ENCODE measurements at places on chromosomes 2 and 18.

DNA sequence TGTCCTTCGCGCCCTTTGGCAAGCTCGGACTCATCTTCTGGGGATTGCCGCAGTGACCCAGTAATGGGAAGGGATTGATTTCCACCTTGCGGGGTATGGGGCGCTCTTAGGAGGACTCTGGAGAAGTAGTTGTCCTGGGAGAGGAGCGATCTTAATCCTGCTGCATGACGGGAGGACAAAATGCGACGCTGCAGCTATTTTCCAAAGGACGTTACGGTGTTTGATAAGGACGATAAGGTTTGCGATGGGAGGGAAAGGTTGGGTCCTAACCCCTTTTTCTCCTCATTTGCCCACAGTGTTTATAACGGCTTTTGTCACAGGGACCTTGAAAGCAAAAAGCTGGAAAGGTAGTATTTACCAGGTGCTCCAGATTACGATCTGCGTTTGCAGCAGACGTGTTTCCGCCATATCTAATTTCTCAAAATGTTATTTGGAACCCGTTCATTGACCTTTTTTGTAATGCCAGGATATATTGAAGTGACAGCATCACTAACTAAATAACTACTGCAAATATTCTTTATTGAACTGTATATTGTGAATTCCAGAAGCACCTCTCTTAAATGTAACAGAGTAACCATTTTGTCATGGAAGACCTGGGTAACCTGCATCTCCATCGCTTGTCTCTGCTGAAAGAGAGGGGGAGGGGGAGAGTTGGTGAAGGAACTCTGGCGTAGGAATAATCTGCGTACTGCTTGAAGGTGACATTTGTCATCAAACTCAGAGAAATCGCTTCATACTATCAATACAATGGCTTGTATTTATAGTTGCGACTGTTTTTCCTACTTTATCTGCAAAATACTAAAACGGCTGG lies 590 bp downstream of the MDH1 start:
- peak overlapping the region; percentile 77 for H3K4me3 ChIP-seq
- no peaks in the 10 kb centered on the region for H3K36me3 ChIP-seq
- no peaks in the 10 kb centered on the region for H3K27me3 ChIP-seq

DNA sequence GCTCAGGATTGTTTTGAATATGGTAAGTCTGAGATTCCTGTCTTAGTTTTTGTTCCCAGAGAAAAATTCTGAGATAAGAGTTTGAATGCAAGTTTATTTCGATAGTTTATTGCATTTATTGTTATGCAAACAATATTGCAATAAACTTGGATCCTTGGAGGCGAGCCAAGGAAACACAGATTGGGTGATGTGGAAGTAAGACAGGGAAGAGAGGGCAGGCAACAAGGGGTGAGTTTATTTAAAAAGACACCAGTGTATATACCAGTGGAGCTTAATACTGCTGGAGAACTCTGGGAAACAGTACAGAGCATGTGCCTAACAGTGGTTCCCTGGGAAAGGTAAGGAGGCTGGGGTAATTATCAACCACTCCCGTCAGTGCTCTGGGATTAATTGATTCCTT lies 87.5 kb upstream of the NEDD4L start:
- H3K4me3 ChIP-seq, result no peak overlapping the region
- H3K4me1 ChIP-seq, result no peaks in the 10 kb centered on the region
- H3K36me3 ChIP-seq, result no peaks in the 10 kb centered on the region
- H3K27me3 ChIP-seq, result no peaks in the 10 kb centered on the region
- no peak for DNase-seq

GRCh38 chr18:62576845-62577512 lies 54.2 kb downstream of the ZCCHC2 start:
- no peak for DNase-seq
- H3K36me3 ChIP-seq, result no peaks in the 10 kb centered on the region
- H3K27ac ChIP-seq, result no peak overlapping the region
- no peaks in the 10 kb centered on the region for H3K27me3 ChIP-seq

DNA sequence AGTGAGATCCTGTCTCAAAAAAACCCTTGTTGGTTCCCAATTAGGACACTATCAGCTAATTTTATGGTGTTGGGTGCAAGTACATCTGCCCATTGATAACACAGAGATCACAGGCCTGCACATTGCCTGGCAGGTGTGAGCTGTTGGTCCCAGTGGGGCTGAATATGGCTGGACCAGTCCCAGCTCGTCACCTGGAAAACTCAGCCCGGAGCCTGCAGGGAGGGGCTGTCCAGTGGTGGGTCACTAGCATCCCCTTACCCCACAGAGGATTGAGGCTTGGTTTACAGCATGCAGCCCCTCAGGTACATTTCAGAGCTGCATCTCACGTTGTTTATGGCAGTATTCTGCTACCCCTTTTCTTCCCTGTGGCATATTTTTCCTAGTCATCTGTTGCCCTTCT lies 40.8 kb upstream of the CHMP1B start:
- no peak for DNase-seq
- no peaks in the 10 kb centered on the region for H3K36me3 ChIP-seq
- H3K27ac ChIP-seq, result peak overlapping the region; percentile 80

DNA sequence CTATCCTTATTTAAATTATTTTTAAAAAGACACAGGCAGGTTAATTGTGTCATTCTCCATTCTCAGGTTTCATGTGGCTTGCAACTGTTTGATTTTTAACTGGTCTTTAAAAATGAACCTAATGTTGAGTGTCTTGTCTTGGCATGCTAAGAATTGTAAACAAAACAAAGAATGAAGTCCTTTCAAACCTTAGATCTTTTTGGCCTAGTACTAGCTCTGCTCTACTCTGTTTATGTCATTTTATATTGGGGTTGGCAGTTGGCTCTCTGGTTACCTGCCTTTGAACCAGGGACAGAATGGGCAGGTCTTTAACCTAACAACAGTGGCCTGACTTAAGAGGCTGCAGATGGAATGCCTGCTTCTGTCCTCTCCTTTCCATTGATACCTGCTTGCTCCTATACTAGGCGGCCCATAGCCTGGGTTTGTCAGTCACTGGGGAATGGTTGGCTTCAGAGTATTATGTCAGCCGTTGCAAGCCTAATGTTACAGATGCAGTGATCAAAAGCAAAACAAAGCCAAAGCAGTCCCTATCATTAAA lies 85.5 kb downstream of the MTA3 start:
- no peaks in the 10 kb centered on the region for H3K36me3 ChIP-seq
- no peaks in the 10 kb centered on the region for H3K27me3 ChIP-seq
- no peaks in the 10 kb centered on the region for H3K4me1 ChIP-seq
- DNase-seq, result no peak

DNA sequence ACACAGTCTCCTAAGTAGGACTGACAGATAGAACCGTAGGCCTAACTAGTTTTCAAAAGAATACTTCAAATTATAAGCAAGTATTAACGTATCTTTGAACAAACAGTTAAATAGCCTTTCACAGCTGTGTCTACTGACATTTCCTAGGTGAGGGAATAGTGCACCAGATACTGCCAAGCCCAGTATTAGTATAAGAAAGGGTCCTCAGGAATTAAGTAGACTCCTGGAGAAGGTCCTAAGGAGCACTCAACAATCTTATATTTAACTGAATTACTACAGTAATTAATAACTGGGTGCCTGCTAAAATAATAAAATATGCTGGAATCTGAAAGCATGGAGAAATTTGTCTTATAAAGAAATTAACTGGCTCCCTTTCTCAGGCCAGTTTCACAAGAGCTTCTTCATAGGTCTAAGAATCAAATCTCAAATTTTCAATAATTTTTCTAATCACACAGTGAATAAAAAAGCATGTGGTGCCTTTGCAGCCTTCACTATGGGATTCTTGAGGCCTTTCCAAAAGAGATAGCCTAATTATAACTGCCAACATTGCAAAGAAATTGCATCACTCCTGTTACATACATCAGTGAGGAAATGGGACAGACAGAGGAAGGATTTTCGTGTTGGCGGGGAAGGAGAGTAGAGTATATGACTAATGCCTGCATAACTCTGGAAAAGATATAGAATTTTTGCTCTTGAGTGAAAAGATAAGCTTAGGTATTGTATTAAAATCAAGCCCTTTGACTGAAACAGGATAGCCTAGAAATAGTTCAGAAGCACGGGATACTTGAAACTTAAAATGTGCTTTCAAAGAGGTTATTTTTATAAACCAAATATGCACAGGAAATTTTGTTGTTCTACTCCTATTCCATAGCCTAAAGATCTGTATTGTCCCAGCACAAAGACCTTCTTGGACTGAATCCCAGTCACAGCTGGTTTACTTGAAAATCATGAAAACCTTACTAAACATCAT lies 228.6 kb upstream of the STK17B start:
- DNase-seq, result no peak
- no peak overlapping the region for H3K4me3 ChIP-seq
- peak overlapping the region; percentile 25 for H3K27ac ChIP-seq
- no peaks in the 10 kb centered on the region for H3K27me3 ChIP-seq
- no peaks in the 10 kb centered on the region for H3K4me1 ChIP-seq

All from Caco-2 (cell line).